ENCODE measurements at places on chromosomes 3 and 15.

DNA sequence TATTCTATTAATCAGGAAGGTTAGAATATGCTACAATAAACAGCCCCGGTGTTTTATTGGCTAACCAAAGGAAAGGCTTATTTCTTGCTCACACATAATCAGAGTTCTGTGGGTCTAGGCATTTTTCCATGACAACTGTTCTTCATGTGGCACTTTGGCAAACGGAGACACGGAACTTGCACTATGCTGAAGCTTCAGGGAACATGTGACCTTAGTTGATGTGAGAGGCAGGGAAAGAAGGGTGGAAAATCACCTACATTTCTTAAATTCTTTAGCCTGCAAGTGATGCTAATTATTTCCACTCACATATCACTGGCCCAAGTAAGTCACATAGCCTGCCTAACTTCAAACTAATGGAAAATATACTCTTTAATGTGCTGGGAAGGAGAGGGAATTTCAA lies 344.6 kb downstream of the SV2B start:
- H3K4me1 ChIP-seq, result no peaks in the 10 kb centered on the region
- no peak for DNase-seq
- H3K36me3 ChIP-seq, result no peaks in the 10 kb centered on the region
- no peaks in the 10 kb centered on the region for H3K27me3 ChIP-seq

DNA sequence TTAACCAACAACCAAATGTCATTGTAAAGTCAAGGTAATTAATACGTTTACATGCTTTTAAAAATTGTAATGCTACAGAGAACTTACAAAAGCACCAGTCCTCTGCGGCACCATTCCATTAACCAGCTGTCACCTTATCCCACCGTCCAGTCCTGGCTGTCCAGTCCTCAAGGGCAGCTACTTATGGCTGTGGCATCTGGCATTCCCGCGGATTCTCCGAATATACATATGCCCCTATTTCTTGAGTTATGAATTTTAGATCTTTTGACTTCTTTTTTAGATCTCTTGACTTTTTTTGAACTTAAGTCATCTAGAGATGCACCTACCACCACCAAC lies 382 bp upstream of the POMGNT2 start:
- H3K27me3 ChIP-seq, result peaks cover 8% of the 10 kb centered on the region
- H3K27ac ChIP-seq, result no peak overlapping the region
- no peak for DNase-seq
- H3K4me1 ChIP-seq, result peaks cover 8% of the 10 kb centered on the region
- peak overlapping the region; percentile 30 for H3K4me3 ChIP-seq

DNA sequence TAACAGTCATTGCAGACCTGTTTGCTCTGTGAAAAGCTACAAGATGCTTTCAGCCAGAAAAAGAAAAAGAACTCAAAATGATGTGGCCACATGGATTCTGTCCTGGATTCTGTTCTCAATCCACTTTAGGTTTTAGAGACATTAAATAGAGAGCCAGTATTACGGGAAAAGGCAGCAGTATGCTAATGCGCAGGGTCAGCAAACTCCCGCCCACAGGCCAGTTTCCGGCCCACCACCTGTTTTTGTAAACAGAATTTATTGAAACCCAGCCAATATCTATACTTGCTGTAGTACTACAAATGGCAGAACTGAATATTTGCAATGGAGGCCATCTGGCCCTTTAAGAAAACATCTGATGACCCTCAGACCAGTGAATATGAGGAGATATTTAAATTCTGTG lies 416.1 kb downstream of the ERC2 start:
- no peak overlapping the region for H3K4me3 ChIP-seq
- DNase-seq, result no peak
- no peaks in the 10 kb centered on the region for H3K36me3 ChIP-seq
- H3K27me3 ChIP-seq, result no peaks in the 10 kb centered on the region

GRCh38 chr3:13612829-13613228 lies 63.9 kb downstream of the FBLN2 start:
- H3K4me1 ChIP-seq, result no peaks in the 10 kb centered on the region
- DNase-seq, result no peak
- H3K27ac ChIP-seq, result no peak overlapping the region
- no peaks in the 10 kb centered on the region for H3K27me3 ChIP-seq
- no peak overlapping the region for H3K4me3 ChIP-seq

GRCh38 chr15:75104804-75105557 lies 81.6 kb downstream of the PPCDC start:
- no peaks in the 10 kb centered on the region for H3K36me3 ChIP-seq
- H3K27me3 ChIP-seq, result no peaks in the 10 kb centered on the region
- H3K27ac ChIP-seq, result no peak overlapping the region
- no peak overlapping the region for H3K4me3 ChIP-seq
- no peak for DNase-seq

GRCh38 chr3:116280130-116280740 lies 165.1 kb downstream of the LSAMP start:
- H3K36me3 ChIP-seq, result no peaks in the 10 kb centered on the region
- no peak for DNase-seq
- H3K4me3 ChIP-seq, result no peak overlapping the region
- H3K27me3 ChIP-seq, result no peaks in the 10 kb centered on the region

DNA sequence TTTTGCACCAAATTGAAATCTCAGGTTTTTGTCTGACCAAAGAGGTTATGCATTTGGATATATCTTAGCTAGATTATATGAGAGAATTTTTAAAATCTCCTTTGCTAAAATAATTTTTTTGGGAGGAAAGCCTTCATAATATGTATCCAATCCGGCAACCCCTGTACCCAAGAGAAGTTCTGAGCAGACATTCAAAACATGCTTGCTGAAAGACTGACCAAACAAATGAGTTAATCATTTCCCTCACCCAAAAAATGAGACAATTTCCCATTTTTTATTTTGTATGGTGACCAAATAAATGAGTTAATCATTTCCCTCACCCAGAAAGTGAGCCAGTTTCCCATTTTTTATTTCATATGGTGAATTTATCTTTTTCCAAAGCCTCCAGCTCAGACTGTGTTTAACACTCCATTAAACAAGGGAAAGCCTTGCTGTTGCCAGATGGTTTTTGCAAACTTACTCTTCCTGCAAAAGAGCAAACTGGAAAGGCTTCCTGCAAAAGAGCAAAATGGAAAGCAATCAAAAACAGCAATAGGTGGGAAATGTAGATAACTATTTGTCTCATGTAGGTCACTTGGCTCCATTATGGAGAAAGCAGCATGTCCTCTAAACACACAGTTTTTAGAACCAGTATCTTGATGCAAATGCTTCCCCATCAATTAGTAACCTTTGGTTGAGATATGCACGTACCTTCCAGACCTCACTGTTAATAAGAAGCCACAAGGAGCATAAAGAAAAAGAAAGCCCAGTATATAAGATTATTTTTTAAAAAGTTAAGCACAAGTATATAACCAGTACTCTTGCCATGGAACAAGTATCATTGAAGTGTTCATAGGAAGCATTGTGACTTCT lies 78.4 kb upstream of the OSTN start:
- no peak for DNase-seq
- no peaks in the 10 kb centered on the region for H3K27me3 ChIP-seq
- no peaks in the 10 kb centered on the region for H3K4me1 ChIP-seq
- H3K4me3 ChIP-seq, result no peak overlapping the region

DNA sequence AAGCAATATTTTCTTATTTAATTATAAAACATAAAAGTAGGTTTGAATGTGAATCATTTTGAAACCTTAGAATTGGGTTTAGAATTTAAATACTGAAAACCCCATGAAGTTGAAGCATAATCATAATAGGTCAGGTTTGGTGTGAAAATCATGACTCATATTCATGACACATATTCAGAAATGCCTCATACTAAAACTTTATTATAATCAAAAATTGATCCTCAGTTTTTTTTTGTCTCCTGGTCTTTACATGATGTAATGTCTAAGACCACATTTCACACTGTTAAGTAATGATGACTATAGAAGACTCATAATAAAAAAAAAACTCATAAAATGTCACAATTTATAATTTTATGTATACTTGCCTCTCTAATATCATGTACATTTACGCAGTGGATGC lies 190.4 kb downstream of the FOXP1 start:
- H3K4me1 ChIP-seq, result peaks cover 6% of the 10 kb centered on the region
- no peak overlapping the region for H3K4me3 ChIP-seq
- no peak overlapping the region for H3K27ac ChIP-seq

GRCh38 chr3:190382082-190382481 lies 5.9 kb upstream of the CLDN16 start:
- no peak overlapping the region for H3K27ac ChIP-seq
- H3K4me1 ChIP-seq, result no peaks in the 10 kb centered on the region
- no peaks in the 10 kb centered on the region for H3K36me3 ChIP-seq
- no peak for DNase-seq

- no peak for DNase-seq
- H3K27me3 ChIP-seq, result no peaks in the 10 kb centered on the region
- no peaks in the 10 kb centered on the region for H3K4me1 ChIP-seq
- H3K27ac ChIP-seq, result no peak overlapping the region
These were observed 359.3 kb upstream of the UBE2E2 start for GRCh38 chr3:22843854-22844253.

GRCh38 chr3:50008931-50009330 lies 69.0 kb downstream of the RBM6 start:
- H3K27ac ChIP-seq, result no peak overlapping the region
- H3K27me3 ChIP-seq, result no peaks in the 10 kb centered on the region
- no peaks in the 10 kb centered on the region for H3K4me1 ChIP-seq

DNA sequence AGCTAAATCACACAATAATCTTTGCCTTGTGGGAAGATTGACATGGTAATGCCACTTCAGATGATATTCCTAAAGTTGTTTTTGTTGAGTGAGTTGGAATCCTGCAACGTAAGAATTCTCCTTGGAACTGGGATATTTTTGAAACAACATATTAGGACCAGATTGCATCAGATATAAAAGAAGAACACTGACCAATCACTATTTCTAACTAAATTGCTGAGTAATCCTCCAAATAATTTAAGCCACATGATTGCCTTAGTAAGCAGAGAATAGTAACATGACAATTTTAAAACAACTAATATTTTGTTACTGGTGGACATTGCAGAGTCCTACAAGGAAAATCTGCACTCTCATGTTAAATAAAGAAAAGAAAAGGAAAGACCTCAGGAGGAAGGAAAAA lies 353.9 kb upstream of the LMCD1 start:
- H3K27ac ChIP-seq, result no peak overlapping the region
- no peak overlapping the region for H3K4me3 ChIP-seq
- no peaks in the 10 kb centered on the region for H3K4me1 ChIP-seq
- no peak for DNase-seq
- H3K36me3 ChIP-seq, result no peaks in the 10 kb centered on the region

GRCh38 chr3:43038010-43038409 lies 58.9 kb downstream of the GASK1A start:
- DNase-seq, result no peak
- H3K4me3 ChIP-seq, result no peak overlapping the region
- H3K27ac ChIP-seq, result no peak overlapping the region
- H3K27me3 ChIP-seq, result no peaks in the 10 kb centered on the region

DNA sequence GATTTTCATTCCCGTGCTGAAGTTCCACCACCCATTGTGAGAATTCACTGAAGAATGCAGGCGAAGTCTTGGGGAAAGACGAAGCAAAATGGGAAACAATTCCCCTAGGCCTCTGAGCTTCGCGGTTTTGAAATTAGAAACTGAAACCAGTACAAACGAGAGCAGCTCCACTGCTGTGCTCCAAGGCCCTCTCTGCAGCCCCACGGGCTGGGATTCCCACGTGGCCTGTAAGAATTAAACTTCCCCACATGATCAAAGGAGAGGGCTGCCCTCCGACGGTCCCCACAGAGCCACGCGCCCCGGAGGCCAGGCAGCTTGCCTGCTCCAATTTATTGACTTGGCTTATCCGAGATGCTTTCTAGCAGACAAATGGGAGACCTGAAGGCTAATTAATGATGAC lies 144.0 kb downstream of the GREM1 start:
- peaks cover 5% of the 10 kb centered on the region for H3K4me1 ChIP-seq
- no peaks in the 10 kb centered on the region for H3K27me3 ChIP-seq
- H3K36me3 ChIP-seq, result no peaks in the 10 kb centered on the region

- no peak overlapping the region for H3K4me3 ChIP-seq
- no peaks in the 10 kb centered on the region for H3K36me3 ChIP-seq
- no peak overlapping the region for H3K27ac ChIP-seq
These were observed 455.4 kb downstream of the RAP2B start for GRCh38 chr3:153617463-153617862.

- peak overlapping the region; percentile 18 for H3K27ac ChIP-seq
- no peaks in the 10 kb centered on the region for H3K4me1 ChIP-seq
- peak overlapping the region; percentile 8 for H3K4me3 ChIP-seq
- H3K27me3 ChIP-seq, result no peaks in the 10 kb centered on the region
- DNase-seq, result peak; percentile 59
These were observed 91.8 kb downstream of the TMEM266 start for GRCh38 chr15:76151599-76151974.

GRCh38 chr15:73922186-73923151 lies 3.8 kb upstream of the LOXL1 start:
- no peaks in the 10 kb centered on the region for H3K4me1 ChIP-seq
- H3K27ac ChIP-seq, result no peak overlapping the region
- H3K4me3 ChIP-seq, result peak overlapping the region; percentile 47

- H3K27ac ChIP-seq, result no peak overlapping the region
- H3K36me3 ChIP-seq, result peaks cover 60% of the 10 kb centered on the region
- DNase-seq, result no peak
- no peaks in the 10 kb centered on the region for H3K27me3 ChIP-seq
These were observed 23.8 kb downstream of the CXCR6 start for GRCh38 chr3:45966950-45967640.

- H3K27me3 ChIP-seq, result no peaks in the 10 kb centered on the region
- peaks cover 7% of the 10 kb centered on the region for H3K4me1 ChIP-seq
- H3K4me3 ChIP-seq, result no peak overlapping the region
- DNase-seq, result no peak
- H3K27ac ChIP-seq, result no peak overlapping the region
These were observed 67.7 kb downstream of the IGF2BP2 start for GRCh38 chr3:185757176-185757575.

- H3K27me3 ChIP-seq, result no peaks in the 10 kb centered on the region
- H3K4me1 ChIP-seq, result no peaks in the 10 kb centered on the region
- H3K4me3 ChIP-seq, result no peak overlapping the region
- no peak overlapping the region for H3K27ac ChIP-seq
- no peaks in the 10 kb centered on the region for H3K36me3 ChIP-seq
- no peak for DNase-seq
These were observed 243.1 kb downstream of the TLE3 start for GRCh38 chr15:69854521-69855181.

- H3K27ac ChIP-seq, result no peak overlapping the region
- H3K36me3 ChIP-seq, result no peaks in the 10 kb centered on the region
These were observed 101.7 kb downstream of the ADCY5 start for GRCh38 chr3:123347205-123347604.
